ENCODE measurements at places on chromosomes 5 and 9. TPM values are rescaled to one million over a fixed set of nuclear protein-coding genes. Genes with fewer than 3 reads are reported as not detected.

CLINT1 gene
- 79.2 TPM for total RNA-seq

GPR151 gene
- not detected for total RNA-seq

OR13J1 gene
- not detected for total RNA-seq

DMRT3 gene
- total RNA-seq, result 0.24 TPM

CDHR2 gene
- 0.62 TPM for total RNA-seq

ADGRD2 gene
- total RNA-seq, result not detected

WNK2 gene
- 7.7 TPM for total RNA-seq

SLC34A1 gene
- total RNA-seq, result not detected

DNA sequence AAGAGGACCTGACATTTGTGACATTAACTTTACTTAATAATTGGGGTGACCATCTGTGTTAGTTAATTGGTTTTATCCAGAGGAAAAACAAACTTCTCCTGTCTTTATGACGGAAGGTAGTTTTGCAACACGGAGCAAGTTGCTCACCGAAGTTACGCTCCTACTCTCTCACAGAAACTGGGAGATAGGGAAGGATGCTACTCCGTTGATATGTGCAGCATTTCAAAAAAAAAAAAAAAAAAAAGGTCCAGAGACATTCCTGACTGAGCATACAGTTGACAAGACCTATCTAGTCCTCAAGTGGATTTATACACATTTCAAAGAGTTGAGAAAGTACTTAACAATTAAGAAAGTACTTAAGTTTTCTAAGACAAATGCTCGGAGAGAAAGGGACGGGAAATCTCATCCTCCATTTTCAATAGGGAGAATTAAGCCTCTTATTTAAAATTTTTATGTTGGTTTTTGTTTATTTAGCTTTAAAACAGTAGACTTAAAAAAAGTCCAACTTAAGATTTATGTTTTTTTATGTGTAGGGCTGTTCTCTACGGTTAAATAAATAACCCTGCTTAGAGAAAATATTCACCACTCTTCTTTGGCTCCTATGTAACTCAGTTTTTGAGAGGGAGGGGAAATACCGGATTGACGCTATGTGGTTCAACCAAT is 455 bp upstream of the FER start:
- DNase-seq, result no peak

DNA sequence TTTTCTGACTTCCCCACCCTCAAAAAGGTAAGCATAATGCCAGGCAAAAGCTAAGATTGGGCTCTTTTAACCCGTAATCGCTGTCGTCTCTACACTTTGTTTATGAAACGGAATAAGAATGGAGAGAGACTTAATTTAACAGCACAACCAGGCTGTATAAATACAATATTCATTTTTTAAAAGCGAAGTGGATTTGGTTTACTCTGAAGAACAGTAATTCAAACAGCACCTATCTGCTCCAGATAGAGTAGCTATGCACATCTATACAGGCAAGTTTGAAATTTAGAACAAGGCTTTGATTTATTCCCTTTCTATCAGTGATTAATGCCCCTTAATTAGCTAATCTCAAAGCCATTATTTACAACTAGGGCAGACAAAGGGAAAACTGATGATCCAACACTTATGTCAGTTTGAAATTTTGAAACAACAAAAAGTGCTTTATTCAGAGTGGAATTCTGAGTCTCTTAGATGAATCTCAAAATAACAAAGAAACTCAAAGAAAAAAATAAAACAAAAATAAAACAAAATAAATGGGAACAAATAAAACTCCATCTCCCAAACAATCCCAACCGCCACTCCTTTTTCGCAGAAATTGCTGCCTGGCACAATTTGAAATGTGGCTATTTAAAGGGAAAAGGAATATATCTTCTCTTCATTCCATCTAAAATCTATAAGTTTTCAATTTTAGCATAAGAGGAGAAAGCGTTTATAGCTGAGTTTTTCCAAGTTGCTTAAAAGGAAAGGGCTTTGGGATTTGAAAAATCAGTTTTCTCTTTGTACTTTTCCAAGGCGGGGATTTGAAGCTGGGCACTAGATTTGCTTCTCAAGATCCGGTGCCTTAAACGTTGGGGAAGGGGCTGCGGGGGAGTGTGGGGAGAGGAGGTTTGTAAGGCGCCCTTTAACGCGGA is 298.6 kb downstream of the PARP8 start:
- DNase-seq, result no peak

DNA sequence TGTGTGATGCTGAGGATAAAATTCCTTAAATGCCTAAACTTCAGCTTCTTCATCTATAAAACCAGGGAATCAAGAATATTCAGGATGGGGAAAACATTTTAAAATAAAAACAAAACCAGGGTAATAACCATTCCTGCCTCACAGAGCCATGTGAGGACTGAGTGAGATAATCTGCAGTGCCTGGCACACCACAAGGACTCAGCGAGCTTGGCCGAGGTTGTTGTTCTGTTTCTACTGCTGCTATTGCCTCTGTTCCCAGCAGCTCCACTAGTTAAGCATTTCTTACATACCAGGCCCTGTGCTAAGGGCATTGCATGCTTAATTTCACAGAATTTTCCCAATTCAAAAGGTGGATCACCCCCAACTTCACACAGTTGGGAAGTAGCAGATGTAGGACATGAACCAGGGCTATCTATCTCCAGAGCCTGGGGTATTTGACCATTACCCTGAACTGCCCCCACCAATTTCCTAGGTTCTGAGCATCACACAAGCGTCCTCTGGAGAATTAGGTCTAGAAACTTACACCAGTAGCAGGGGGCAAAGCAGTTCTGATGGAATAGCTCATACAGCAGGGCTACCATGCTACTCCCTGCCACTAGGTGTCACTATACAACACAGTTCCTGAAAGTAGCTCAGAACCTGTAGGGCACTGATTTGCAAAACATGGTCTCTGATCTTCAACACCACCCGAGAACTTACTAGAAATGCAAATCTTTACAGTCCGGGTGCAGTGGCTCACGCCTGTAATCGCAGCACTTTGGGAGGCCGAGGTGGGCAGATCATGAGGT is 74.3 kb downstream of the LRSAM1 start:
- DNase-seq, result no peak

- DNase-seq, result no peak
Measured at GRCh38 chr9:129999141-129999510, 43.9 kb downstream of the FNBP1 start.

DNA sequence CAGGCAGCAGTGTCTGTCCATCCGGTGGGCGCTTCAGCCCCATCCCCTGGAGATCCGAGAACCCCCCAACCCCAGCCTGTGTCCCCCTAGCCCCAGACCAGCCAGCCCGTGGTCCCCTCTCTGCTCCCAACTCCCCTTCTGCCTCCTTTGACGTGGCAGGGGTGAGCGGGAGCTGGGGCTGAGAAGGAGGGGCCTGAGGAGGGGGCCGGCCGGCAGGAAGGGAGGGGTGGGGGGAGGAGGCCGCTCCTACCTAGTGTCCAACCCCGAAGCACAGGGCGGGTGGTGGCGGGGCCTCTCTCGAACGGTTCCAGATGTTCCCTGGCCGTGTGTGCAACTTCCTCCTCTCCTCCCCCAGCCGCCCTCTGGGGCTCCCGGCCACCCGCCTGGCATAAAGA is 31.0 kb downstream of the GOLGA2 start:
- peak; percentile 81 for DNase-seq

GRCh38 chr5:31377274-31377946 is 154.5 kb downstream of the DROSHA start:
- no peak for DNase-seq

DNA sequence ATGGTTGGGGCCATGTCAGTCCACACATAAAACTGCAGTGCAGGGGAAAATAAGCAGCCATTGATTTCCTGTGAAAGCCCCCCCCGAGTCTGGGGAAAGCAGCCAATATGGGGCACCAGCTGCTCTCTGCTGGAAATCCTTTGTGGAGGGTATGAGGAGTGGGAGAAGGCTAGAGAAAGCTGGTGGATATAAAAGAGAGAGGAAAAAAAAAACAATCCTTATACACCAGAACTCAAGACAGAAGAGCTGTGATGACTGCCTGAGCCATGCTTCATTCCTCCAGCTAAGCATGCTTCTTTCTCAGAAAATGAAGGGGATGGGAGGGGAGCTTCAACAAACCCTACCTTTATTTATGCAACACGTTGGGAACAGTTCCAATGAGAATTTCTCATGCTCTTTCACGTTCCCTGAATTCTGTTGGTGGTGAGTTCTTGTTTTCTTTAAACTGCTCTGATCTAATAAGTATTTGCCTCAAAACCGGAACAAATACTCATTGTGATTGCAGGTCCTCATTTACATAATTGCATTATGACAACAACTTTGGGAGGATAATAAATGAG is 688.0 kb upstream of the SEMA6A start:
- DNase-seq, result no peak

DNA sequence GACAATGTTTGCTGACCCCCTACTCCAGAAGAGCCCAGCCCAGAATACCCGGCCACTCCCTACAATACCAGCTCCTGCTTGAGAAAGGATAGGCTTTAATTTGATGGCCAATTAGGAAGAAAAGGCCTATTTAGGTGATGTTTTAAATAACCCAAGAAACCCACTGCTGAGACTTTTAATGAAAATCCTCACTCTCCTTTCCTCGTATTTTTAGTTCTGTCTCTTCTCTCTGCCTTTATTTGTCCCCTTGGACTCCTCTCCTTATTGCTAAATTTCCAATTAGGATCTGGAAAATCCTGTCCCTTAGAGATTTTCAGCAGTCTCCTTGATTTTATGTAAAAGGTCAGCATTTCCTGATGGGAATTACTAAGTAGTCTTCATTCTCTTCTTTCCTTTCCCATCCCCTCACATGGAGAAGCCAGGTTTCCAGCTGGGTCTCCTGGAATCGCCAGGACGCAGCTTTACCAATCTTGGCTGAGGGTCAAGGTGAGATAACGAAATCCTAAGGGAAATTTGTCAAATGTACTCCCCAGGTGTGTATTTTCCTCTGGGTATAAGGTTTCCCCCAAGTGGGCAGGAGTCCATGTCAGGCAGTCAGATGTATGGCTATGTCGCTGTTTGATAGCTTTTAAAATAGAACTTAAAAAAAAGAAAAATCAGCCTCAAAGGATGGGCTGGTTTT is 11.7 kb downstream of the STC2 start:
- no peak for DNase-seq

DNA sequence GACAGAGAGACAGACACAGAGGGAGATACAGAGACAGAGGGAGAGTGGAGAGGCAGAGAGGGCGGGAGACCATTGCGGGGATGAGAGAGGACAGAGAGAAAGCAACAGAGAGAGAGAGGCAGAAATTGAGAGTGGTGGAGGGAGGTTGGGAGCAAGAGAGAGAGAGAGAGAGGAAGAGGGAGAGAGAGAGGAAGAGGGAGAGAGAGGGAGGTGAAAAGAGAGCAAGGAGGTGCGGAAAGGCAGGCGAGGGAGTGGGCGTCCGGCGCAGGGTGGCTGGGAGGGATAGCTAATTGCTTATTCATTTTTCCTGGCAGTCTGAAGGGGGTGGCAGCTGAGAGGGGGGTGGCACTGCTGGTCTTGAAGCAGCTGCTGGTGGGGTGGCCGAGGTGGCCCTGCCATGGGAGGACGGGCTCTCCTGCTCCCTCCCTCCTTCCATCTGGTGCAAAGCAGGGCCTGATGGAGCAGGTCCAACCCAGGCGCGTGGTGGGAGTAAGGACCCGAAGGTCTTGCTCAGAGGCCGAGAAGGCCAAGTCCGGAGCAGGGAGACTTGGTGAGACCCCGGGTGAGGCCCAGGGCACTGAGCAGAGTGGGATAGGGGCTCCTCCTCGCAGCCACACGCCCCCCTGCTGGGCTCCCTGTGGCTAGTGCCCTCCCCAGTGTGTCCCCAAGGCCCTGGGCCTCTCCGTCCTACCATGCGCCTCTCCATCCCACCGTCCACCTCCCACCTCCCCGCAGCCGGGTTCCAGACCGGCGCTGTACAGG is 25.3 kb upstream of the RNU6ATAC start:
- DNase-seq, result no peak

DNA sequence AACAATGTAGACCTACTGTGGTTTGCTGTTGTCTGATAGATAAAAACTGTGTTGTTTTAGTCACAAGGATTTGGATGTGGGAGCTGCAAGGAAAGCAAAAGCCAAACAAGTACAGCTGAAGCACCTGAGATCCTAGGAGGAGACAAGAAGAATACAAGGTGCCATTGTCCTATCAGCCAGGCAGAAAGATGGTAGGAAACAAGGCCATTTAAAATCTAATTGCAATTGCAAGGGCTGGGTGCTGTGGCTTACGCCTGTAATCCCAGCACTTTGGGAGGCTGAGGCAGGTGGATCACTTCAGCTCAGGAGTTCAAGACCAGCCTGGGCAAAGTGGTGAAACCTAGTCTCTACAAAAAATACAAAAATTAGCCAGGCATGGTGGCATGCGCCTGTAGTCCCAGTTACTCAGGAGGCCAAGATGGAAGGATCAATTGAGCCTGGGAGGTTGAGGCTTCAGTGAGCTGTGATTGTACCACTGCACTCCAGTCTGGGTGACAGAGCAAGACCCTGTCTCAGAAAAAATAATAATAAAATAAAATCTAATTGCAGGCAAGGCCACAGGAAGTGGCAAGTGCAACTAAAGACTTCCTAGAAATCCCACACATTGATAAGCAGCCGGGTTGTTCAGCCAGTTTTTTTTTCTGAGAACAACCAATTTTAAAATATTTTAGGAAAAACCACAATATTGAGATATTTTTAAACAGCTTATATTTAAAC is 22.6 kb downstream of the DOCK8 start:
- no peak for DNase-seq

- DNase-seq, result no peak
Measured at GRCh38 chr5:41716382-41716781, 153.8 kb downstream of the OXCT1 start.

Measured in lower lobe of right lung (tissue), 2 donors.